ENCODE measurements at places on chromosomes 1 and 21.

DNA sequence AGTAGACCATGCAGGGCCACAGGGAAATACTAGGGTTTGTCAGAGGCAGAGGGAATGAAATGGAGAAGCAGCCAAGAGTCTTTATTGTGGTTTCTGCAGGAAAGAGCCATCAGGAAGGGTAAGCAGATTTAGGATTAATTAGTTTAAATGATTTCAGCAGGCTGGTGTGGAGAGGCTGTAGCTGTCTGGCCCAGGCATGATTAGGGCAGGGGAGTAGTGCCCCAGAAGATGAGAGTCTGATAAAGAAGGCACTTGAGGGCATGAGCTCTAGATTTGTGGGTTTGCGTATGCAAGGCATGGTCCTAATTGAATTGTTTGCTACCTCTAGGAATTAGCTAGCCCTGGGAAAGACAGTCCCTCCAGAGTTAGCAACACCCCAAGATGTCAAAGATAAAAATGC is 484.6 kb upstream of the PLXNA2 start:
- no peak for DNase-seq

- no peak for DNase-seq
These were observed 390.7 kb downstream of the BRINP2 start for GRCh38 chr1:177561436-177561835.

GRCh38 chr1:2787163-2787911 is 14.2 kb downstream of the TTC34 start:
- DNase-seq, result no peak

- DNase-seq, result no peak
These were observed 104.1 kb downstream of the NTNG1 start for GRCh38 chr1:107244709-107245500.

GRCh38 chr1:110151175-110151669 is 928 bp downstream of the SLC6A17 start:
- no peak for DNase-seq

DNA sequence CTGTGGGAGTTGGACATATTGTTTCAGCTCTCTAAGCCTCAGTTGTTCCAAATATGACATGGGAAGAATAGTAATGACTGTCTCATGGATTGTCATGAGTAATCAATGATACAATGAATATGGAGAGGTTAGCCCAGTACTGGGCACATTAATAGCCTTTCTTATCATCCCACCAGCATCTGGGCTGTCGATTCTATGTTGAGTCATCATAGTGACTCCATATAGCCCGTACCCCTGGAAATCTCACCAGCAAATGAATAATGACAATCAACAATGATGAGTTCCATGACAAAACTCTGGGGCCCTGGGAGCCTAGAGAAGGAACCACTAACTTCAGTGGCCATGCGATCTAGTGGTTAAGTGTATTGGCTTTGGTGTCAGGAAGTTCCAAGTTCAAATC is 39.7 kb upstream of the GJB5 start:
- no peak for DNase-seq

DNA sequence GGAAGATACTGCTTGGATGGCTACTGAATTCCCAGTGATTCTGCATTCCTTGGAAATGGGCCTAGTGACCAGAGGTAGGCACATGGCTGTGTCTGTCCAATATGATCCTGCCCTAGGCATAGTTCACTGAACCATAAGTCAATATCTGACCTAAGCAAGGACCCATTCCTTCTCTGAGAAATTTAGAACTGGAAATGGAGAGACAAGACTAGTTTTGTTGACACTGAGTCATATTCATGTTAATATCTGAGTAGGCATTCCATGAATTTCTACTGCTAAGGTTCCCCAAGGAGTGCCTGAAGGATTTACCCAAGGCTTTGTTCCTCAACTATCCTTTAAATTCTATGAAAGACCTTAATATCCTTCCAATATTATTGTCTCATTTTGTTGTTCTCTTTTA is 329.8 kb upstream of the BEND5 start:
- no peak for DNase-seq

- no peak for DNase-seq
These were observed 60.8 kb upstream of the IVNS1ABP start for GRCh38 chr1:185377831-185378230.

DNA sequence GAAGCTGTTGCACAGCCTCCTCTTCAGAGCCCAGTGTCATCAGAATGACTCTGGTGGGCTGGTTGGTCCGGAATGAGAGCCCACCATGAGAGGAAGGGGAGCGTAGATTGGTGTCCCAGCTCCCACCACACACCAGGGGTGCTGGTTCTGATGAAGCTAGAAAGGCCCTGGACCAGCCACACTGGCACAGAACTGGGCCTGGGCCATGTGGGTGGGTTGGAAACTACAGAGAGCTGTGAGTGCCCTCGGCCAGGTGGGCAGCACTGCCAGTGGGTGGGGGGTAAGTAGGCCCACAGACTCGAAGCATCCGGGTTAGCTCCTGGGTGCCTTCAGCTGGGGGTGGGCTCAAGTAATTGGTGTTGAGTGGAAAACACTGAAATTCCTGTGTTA is 11.6 kb upstream of the TFF1 start:
- DNase-seq, result no peak

- no peak for DNase-seq
These were observed 86.2 kb upstream of the ARHGAP29 start for GRCh38 chr1:94323311-94324177.

- DNase-seq, result peak; percentile 98
These were observed 146.1 kb upstream of the FGGY start for GRCh38 chr1:59150577-59151386.

- peak; percentile 41 for DNase-seq
These were observed 717 bp downstream of the YBX1 start for GRCh38 chr1:42682739-42683531.
